Right renal cortex interstitium (tissue), 3 donors: ENCODE measurements at places on chromosomes 2 and 18.

DNA sequence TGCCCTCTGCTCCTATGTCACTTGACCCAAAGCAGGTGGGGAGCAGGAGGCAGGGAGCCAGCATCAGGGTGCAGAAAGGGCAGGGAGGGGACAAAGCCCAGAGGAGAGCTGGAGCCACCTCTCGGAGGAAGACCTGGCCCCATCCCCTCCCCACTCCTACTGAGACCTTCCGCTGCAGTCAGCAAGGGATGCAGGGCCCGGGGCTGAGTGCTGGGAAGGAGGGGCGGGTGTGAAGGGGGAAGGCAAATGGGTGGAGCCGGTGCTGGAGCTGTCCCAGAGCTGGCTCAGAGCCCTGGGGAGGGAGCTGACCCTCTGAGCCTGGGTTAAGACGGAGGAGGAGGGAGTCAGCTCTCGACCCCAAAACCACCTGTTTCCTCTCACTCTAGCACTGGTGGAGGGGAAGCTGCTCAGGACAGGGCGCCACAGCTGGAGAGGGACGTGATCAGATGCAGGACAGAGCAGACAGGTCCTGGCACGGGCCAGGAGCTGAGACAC is 33.8 kb downstream of the HS1BP3 start:
- DNase-seq = no peak

- DNase-seq = no peak
These were observed 12.7 kb downstream of the THOC1 start for GRCh38 chr18:255171-255570.

DNA sequence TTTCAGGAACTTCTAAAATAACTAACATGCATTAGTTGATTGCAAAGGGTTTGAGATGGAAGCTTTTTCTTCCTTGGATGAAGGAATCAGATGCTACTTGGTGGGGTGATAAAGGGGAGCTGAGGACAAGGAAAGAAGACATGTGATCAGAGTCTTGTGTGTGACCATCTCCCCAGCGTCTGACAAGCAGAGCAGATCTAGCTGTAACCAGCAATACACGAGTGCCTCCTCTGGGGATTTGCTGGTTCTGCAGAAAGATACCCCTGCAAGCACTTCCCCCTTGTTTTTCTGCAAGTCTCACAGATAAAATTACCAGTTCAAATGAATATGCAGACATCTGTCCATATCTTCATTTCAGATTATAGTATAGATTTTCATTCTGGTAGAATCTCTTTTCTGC is 2.7 kb downstream of the CDH7 start:
- DNase-seq = no peak

DNA sequence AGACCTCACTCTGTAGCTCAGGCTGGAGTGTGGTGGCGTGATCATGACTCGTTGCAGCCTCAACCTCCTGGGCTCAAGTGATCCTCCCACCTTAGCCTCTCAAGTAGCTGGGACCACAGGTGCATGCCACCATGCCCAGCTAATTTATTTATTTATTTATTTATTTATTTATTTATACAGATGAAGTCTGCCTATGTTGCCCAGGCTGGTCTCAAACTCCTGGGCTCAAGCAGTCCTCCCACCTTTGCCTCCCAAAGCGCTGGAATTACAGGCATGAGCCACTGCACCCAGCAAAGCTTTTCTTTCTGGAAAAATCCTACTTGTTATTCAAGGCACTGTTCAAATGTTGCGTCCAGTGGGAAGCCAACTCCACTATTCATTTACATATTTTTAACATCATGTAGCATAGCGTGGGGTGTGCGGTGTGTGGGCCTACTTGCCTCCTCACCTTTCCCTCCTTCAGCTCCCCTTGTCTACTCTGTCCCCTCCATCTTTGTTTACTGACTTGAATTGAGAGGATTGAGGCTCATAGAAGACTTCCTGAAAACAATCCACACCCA is 6.8 kb upstream of the RHOB start:
- DNase-seq = no peak

DNA sequence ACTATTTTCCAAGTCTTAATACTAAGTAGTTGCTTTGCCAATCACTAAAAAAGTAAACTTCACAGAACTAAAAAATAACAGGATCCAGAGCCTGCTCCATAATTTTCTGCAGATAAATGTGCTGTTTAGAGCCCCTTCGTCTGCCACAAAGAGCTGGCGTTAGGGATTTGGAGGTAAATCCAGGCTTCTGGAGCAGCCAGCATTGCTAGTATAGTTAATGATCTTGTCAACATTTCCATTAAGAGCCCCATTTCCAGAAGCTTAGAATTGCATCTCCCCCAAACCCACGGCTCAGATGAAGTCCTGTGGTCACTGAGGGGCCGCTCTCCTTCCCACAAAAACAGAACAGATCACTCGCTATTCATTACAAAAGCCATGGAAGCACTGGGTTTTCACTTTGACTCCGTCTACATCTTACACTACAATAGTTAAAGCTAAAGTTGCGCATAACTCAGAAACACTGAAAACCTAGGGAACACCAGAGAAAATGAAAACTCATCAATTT is 41.9 kb downstream of the ZNF516 start:
- DNase-seq = no peak
